ENCODE measurements at places on chromosomes 2 and 18.

DNA sequence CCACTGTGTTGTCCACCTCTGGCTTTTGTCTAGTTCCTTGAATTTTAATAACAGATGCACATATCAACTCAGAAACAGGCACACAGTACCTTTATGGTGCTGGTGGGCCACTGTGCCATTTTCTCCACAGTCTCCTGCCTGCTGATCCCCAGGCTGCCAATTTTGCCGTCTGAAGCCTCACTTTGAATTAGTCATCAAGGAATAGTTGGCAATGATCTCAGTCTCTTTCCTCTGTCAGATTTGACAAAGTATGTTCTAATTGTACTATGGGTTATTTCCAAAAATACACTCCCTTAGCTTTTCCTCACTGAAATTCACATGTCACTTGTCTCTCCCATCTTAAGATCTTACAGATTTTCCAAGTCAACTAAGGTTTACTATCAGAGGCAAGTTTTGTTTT, 140.7 kb downstream of the ZNF516 start:
- DNase-seq: no peak

- DNase-seq: no peak
Measured at GRCh38 chr2:122029945-122030344, 274.5 kb downstream of the TSN start.

GRCh38 chr2:33633315-33633714, 34.2 kb upstream of the FAM98A start:
- no peak for DNase-seq

DNA sequence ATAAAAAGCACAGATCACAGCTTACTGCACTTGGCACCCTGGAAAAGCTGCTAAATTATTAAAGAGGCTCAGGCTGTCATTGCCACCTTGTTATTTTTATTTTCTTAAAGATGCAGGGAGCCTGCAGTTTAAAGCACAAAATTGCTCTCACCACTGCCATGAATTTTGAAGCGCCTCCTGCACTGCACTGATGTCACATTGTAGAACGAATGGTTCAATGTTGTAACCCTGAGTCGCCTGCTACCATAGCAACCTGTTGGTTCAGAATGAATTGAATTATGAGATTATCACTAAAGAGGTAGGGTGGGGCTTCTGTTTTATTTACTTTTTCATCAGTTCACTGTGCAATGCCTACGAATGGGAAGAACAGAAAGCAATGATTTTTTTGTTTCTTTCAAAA, 16.5 kb downstream of the SCG2 start:
- DNase-seq: no peak

DNA sequence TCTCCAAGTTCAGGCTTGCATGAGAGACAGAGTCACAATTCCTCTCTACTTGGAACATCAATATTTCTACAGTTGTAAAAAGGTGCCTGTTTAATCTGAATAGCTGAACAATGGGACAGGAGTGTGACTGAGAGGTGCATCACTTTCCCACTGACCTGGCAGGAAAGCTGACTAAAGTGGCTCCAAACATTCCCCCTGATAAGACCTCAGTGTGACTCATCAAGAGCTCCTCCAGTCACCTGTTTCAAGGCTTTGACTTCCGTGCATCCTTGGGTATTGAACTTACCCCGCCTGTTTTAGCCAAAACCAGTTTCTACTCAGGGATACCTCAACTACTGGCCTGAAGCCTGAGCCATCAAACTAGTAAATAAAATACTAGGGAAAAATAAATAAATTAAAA, 453.9 kb upstream of the DDX18 start:
- no peak for DNase-seq

GRCh38 chr18:903701-904100, 970 bp upstream of the ADCYAP1 start:
- peak; percentile 5 for DNase-seq

DNA sequence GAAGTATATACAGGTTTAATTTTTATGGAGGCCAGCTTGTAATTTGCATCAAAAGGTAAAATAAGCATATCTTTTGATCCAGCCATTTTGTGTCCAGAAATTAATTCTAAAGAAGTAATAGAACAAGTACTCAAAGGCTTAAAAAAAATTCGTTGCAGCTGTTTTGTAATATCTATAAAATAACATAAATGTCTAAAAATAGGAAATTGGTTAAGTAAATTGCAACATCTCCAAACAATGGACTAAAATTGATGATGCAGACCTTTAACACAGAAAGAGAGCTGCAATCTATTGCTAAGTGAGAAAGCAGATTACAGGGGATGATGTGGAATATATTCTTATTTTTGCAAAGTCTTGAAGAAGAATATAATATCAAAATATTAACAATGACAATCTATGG, 19.4 kb downstream of the AAK1 start:
- DNase-seq: no peak

DNA sequence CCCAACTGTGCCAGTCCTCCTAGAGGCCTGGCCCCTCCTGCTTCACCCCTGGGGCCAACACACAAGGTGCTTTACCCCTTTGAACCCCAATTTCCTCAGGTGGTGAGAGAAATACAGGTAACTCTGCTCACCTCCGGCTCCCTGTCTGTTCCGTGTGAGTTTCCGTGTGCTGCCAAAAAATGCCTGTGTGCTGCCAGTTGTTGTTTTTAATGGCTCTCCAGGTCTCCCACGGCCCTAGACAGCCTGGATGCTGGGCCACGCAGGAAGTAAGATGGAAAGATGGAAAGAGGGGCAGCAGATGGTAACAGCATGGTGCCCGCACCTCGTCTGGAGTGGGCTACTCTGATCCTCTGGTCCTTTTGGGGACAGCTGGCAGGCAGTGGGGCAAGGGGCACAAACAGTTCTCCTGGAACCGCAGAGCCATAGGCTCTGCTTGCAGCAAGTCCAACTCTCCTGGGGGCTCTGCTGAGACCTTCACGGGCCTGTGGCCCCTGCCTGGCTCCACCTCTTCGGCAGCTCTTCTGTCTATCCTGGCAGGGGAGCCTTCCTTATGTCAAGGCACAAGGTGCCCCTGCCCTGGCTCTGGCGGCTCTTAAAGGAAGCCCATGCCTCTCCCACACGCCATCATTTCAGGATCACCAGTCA, 4.3 kb upstream of the ARHGEF4 start:
- no peak for DNase-seq

DNA sequence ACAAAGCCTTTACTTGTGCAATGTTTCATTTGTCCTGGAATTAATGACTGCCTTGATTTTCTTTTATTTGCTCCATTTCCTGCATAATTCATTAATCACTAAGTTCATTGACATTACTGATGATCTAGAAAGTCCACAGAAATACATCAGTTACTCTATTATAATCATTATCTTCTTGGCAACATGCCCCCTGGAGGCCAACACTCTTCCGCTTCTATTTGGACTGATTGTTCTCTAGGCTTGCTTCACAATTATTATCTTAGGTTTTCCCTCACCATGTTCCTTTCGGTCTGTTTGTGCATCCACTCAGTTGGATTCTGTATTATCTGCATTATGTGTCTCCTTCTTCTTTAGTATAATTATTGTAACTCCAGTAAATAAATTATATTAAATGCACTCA, 461.0 kb upstream of the CDH2 start:
- no peak for DNase-seq

- no peak for DNase-seq
Measured at GRCh38 chr2:64463781-64464180, 9.8 kb downstream of the LGALSL start.

DNA sequence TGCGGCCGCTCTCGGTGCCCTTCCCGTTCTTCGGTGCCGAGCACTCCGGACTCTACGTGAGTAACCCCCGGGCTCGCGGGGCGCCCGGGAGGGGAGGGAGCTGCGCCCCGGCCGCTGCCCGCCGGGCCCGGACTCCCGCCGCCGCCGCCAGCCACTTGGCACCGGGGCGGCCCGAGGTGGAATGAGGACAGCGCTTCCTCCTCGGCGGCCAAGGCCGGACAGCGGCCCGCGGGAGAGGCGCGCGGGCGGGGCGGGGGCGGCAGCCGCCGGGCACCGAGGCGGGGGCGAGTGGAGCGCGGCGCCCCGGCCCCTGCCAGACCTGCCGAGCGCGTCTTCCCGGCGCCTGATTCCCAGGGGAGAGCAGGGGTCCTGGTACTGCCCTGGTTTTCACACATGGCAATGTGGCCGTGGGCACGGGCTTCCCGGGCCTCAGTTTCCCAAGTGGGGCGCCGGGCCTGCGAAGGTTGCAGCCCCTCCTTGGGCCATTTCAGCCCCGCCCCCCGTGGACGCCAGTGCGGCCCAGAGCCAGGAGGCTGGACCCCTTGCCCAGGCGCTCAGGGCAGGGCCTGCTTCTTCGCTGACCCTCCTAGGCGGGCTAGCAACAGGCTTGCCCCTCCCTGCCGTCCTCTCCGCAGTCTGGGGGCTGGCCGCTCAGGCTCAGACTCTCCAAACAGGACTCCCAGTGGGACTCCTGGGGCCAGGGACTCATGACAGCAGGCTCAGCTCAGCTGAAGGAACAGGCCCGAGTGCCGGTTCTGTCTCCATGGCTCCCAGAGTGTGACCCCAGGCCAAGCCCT, 775 bp downstream of the SNED1 start:
- no peak for DNase-seq

- no peak for DNase-seq
Measured at GRCh38 chr2:239268082-239268481, 132.7 kb downstream of the HDAC4 start.

DNA sequence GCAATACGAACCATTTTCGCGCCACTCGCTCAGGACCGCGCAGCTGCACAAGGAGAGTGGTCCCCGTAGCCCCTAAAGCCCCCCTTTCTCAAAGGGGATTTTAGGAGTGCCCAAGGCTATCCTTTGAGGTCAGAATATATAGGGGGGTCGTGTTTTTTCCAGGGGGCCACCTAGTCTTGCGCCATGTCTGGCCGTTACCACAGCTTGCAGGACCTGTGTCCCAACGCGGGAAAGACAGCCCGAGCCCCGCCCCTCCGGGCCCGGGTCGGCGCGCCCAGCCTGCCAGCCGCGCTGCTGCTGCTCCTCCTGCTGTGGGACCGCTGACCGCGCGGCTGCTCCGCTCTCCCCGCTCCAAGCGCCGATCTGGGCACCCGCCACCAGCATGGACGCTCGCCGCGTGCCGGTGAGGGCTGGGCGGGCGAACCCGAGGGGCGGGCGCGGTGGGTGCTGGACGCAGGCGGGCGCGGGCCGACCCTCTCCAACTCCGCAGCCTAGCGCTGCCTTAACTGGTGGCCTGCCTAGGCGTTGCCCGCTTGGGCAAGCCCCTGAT, at the start of gene CDCA7:
Gene CDCA7 (plus strand): TSS at position 291 of the 550 bp plus-strand sequence. CDS start 92 bp downstream, at position 383.
- no peak for DNase-seq

- no peak for DNase-seq
Measured at GRCh38 chr18:65073060-65073550, 677.7 kb upstream of the CDH7 start.

DNA sequence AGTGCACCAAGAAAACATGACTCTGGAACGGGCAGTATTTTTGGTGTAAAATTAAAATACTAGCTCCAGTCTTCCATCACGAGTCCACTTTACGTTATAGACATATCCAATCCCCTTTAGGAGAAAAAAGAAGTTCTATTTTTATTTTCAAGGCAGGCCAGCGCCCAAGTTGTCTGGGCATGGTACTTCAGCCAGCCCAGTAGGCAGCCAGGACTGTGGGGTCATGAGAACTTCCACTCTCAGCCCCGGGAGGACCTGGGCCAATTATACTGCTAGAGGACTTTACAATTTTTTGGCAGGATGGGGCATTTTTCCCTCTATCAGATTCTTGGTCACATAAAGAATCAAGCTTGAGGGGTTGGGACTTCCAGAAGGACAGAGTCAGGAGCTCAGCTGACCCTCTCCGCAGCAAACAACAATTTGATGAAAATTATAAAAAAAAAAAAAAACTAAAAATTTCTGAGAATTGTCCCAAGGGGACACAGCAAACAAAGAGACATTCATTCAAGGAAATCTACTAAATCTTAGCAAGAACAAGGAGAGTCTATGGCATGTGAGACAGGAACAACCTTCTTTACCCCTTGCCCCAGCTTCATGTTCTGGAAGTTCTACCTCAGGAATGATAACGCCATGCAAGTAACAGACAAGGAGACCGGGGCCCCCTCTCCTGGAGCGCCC, 37.3 kb upstream of the B3GNT2 start:
- no peak for DNase-seq

- DNase-seq: no peak
Measured at GRCh38 chr2:158395166-158395565, 61.4 kb downstream of the CCDC148 start.

GRCh38 chr2:215060861-215061536, 77.4 kb downstream of the ABCA12 start:
- DNase-seq: no peak

DNA sequence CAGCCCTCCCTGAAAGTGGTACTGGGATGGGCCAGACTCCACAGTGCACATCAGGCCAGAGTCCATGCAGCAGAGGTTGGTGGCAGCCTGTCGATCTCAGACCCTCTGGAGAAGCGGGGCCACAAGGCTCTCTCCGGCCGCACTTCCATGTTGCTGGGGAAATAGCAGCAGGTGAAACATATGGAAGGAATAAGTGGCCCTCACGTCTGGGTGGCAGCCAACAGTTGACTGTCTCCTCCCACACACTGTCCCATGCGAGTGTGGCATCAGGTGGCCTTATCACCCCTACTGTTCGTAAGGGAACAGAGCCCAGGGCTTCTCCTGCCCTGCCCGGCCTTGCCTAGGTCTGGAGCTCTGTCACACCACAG, 58.1 kb upstream of the FOSL2 start:
- no peak for DNase-seq

DNA sequence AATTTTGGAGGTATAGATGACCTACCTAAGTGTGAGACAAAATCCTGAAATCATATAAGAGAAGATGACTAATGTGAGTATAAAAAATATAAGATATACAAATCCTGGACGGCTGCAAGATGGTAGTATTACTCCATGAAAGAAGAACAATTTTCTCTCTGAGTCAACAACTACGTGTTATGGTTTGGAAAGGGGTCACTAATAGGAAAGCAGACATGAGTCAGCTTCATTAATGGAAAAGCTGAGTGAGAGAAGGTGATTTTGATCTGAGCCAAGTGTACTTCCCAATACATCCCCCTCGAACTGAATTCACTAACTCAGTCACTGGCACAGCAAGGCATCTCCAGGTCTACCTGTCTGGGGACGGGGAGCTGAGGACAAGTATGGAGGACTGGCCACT, 20.1 kb upstream of the SELENOI start:
- no peak for DNase-seq

- DNase-seq: no peak
Measured at GRCh38 chr2:111116011-111116746, 4.5 kb upstream of the BCL2L11 start.

DNA sequence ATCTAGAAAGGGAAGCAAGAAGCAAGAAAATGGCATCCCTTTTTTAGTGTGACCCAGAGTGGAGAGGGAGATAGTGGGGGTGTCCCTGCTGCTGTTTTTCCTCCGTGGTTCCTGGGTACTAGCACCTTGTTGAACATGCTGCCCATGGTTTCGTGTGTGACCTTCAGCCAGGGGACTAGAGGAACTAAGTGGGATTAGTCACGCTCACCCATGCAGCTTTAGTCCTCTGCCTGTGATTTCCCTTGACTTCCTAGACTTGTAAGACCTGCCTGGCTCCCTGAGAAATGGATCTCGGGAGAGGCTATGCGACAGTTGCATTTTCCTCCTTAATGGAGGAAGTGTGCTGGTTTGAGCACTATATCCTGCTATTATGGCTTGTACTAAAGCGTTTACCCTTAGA, 471.4 kb downstream of the DCDC2C start:
- DNase-seq: no peak

All from substantia nigra (tissue), 51 donors.